ENCODE measurements at places on chromosomes 4 and X. TPM values are rescaled to one million over a fixed set of nuclear protein-coding genes. Genes with fewer than 3 reads are reported as not detected.

GABRE gene
- total RNA-seq = 0.62 TPM

L1CAM gene
- 98.8 TPM for total RNA-seq

SSX1 gene
- not detected for total RNA-seq

PNMA5 gene
- total RNA-seq = 0.05 TPM

OTUD5 gene
- 38.3 TPM for total RNA-seq

TBC1D8B gene
- total RNA-seq = 0.60 TPM

HPRT1 gene
- total RNA-seq = 8.6 TPM

RASSF6 gene
- 0.71 TPM for total RNA-seq

Data from motor neuron (in vitro differentiated cells).